ENCODE measurements at places on chromosomes 16 and 17.

- DNase-seq, result no peak
Measured at GRCh38 chr16:50475170-50475569, 73.0 kb upstream of the NKD1 start.

- DNase-seq, result no peak
Measured at GRCh38 chr16:77894162-77894561, 105.8 kb downstream of the VAT1L start.

GRCh38 chr17:21452377-21453143 is 76.4 kb downstream of the KCNJ12 start:
- no peak for DNase-seq

GRCh38 chr17:4187076-4187475 is 44.1 kb downstream of the CYB5D2 start:
- no peak for DNase-seq

DNA sequence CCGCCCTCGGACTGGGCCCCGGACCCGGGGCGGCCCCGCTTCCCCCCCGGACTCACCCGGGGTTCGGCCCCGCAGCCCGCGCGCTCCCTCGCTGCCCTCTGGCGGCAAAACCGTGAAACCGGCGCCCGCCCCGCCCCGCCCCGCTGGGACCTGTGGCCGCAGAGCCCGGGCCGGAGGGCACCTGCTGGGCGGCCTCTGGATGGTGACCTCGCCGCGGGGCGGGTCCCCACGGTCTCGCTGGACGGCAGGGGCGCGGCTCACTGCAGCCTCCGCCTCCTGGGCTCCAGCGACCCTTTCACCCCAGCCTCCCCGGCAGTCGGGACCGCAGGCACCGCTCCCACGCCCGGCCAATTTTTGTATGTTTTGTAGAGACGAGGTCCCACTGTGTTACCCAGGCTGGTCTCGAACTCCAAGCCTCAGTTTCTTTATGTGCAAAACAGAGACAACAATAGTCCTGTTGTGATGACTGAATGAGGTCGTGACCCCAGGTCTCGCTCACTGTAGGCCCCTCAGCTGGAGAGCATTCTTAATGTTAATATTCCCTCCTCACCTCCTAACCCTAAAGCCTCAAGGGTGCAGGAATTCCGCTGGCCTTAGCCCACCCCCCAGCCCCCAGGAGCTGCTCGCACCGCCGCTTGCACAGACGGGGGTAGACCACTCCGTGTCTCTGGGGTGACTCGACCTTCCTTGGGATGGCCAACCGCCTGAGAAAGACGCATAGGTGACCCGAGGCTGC is 33.7 kb upstream of the RPH3AL start:
- DNase-seq, result peak; percentile 67

DNA sequence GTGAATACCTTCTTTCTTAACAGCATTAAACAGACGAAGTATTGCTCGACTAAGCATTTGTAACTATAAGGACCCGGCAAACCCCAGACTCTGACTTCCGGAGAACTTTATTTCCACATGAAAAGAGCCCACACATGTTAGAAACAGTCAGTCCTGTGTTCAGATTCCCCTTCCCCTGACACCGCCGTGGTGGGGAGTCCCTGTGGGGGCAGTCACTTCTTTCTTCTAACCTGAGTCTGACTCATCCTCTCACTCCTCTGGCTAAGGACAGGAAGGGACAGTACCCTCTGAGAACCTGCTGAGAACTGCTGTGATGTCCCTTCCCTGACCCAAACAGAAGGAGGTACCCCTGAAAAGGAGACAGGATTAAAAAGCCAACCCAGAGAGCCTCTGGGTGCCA is 165.1 kb downstream of the XYLT1 start:
- no peak for DNase-seq

- DNase-seq, result peak; percentile 56
Measured at GRCh38 chr16:1989209-1990100, at the start of gene SYNGR3. TSS of gene SYNGR3 (plus strand) at chr16:1989970. CDS start at chr16:1990103, 133 bp downstream.

- no peak for DNase-seq
Measured at GRCh38 chr16:53891409-53892139, 187.6 kb downstream of the FTO start.

- no peak for DNase-seq
Measured at GRCh38 chr17:21291862-21292261, 7.4 kb downstream of the MAP2K3 start.

DNA sequence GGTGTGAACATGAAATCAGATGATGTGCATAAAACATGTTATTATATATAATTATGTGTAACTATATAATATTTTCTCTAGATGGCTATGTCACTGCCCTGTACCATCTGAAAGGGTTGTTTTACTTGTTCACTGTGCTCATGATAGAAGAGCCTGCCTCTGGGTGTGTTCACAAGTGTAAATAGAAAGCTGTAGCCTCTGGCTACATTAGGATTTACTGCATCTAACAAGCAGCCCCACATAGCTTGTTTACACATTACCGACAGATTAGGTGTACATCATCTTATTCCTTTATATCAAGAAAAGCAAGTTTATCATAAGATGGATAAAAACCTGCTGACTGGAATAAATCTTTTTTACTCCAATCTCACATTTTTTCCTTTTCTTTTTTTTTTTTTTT is 46.1 kb downstream of the CHD9 start:
- no peak for DNase-seq

DNA sequence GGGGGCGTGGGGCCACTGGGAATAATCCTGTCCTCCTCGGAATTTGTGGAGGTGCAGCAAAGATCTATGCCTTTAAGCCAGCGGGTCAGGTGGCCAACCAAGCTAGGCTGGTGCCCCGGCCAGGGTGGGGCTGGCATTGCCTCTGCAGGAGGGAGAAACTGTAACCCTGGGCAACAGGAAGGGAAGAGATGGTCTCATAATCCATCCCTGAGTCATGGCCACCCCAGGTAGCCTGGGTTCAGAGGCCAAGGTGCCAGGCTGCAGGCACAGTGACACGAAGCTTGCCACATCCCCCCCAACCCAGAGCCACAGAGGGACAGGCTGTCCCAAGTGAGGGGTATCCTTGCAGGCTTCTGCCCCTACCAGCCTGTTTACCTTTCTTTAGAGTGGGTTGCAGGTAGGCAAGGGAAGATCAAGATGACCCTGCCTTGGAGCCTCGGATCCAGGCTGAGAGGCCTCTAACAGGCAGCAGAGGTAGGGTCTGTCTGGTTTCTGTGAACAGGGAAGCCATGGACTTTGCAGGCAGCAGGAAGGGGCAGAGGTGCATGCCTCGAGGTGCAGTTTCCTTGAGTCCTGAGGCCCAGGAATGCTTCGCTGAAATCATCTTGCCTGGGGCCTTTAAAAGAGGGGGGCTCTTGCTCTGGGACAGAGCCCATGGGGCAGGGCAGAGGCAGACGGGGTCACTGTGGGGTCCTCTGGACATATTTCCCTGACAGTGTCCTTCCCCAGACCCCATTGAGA is 4.0 kb downstream of the LASP1 start:
- no peak for DNase-seq

- DNase-seq, result no peak
Measured at GRCh38 chr17:21214777-21215541, 998 bp upstream of the TMEM11 start.

DNA sequence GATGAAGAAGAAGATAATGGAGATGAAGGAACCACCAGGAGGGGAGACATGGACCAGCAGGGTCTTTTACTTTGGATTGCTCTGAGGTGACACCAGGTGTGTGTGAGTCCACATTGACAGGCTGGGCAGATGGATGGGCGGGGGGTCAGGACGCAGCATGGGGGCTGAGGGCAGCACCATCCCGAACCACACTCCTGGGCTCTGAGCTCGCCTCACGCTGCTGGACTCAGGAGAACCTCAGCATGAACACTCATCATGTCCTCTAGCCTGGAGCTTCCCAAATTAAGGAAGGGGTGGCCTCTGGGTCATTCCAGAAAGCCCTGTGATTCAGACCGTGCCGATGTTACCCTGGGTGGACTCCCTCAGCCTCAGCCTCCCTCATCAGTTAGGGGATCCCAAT is 50.4 kb upstream of the MAP3K14 start:
- no peak for DNase-seq

GRCh38 chr16:11107780-11108465 is 148.1 kb downstream of the SOCS1 start:
- peak; percentile 75 for DNase-seq

- no peak for DNase-seq
Measured at GRCh38 chr17:18988546-18989173, 15.9 kb downstream of the FAM83G start.

DNA sequence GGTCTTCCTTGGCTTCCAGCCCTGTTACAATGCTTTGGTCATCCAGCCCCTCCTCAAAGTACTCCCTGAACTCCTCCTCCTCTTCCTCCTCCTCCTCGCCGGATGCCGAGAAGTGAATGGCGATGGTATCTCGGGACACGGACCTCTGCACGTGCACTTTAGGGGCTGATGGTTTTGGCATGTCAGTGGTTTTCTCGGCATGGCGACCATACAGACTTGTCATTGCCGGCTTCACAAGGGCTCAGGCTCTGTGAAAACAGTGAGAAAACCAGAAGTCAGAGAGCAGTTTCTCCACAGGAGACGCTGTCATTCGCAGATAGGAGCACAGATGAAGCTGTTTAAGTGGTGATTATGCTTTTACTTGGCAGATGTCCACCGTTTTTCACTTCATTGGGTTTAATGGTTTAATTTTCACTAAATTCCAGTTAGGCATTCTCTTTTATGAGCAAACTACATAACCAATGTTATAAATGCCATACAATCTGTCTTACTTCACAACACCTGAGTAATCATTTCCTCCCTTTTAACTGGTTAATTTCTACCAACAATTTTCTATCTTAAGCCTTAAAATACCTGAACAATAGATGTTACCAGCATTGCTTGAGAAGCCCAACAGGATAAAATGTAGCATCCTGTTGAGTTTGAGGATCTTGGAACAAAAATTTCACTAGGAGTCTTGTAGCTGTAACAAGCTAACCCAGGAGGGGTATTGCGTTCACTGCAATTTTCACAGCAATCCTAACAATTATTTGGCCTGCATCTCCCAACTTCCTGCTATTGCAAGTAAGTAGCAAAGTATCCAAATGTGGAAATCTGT is 48.9 kb downstream of the TEX2 start:
- no peak for DNase-seq

GRCh38 chr16:23597003-23597756 is 1.1 kb upstream of the NDUFAB1 start:
- peak; percentile 31 for DNase-seq

DNA sequence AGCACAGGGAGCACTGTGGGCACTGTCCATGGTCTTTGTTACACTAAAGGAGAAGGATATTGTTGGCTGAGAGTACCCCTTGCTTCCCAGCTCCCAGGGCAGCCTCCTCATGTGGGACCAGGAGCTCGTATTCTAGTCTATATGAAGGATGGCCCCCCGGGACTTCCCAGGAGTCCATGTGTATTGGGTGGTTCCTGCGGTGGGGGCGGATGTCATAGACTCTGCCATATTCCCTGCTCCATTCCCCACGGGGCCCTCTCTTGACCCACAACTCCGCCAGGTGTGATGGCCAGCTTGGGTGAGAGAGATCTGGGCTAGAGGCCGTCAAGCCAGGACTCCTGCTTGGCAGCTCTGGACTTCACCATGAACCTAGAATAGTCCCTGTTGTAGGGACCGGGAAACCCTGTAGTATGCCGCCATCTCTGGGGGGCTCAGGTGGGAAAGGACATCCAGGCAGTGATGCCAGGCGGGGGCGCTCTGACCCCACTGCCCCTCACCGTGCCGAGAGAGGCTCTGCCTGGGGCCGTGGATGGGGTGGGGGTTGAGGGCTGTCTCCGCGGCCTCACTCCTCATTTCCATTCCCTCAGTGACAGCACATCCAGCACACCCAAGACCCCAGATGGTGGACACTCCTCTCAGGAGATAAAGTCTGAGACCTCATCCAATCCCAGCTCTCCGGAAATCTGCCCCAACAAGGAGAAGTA is 37.8 kb downstream of the OR1D5 start:
- DNase-seq, result no peak

GRCh38 chr17:40069751-40070708 is 7.3 kb downstream of the THRA start:
- DNase-seq, result peak; percentile 45

DNA sequence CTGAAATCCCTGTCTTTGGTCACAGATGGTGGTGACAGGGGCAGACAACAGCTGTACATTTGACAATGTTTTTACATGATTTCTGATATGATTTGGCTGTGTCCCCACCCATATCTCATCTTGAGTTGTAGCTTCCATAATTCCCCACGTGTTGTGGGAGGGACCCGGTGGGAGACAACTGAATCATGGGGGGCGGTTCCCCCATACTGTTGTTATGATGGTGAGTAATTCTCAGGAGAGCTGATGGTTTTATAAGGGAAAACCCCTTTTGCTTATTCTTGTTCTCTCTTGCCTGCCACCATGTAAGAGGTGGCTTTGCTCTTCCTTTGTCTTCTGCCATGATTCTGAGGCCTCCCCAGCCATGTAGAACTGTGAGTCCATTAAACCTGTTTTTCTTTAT is 353.9 kb downstream of the CPPED1 start:
- DNase-seq, result no peak

DNA sequence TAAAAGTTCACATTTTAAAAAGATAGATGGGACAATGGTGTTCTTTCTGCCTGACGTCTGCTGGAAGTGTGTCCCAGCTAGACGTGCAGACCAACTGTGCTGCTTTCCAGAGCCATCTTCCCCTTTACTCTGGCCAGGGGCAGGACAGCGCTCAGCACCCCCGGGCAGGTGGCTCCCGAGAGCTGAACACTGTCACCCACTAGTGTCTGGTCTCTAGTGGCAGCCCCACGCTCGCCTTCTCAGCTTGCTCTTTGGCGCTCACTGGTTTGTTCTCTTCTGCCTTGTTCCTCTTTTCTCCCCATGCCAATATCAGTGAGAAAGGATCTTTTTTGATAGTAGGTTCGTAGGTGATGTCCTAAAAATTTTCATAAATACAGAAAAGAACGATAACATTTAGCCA is 25.7 kb downstream of the ZC3H18 start:
- DNase-seq, result no peak

DNA sequence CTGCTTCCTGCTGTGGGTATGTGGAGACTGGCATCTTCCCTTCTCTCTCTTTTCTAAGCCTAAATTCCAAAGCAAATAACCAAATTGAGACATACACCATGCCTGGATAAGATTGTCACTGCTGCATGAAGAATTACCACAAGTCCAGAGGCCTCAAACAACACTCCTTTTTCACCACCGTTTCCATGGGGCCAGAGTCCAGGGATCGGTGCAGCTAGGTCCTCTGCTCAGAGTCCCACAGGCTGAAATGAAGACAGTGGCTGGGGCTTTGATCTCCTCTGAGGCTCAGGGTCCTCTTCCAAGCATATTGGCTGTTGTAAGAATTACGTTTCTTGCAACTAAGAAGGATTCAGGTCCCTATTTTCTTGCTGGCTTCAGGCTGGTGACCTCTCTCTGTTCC is 130.4 kb downstream of the SLC39A11 start:
- DNase-seq, result no peak

DNA sequence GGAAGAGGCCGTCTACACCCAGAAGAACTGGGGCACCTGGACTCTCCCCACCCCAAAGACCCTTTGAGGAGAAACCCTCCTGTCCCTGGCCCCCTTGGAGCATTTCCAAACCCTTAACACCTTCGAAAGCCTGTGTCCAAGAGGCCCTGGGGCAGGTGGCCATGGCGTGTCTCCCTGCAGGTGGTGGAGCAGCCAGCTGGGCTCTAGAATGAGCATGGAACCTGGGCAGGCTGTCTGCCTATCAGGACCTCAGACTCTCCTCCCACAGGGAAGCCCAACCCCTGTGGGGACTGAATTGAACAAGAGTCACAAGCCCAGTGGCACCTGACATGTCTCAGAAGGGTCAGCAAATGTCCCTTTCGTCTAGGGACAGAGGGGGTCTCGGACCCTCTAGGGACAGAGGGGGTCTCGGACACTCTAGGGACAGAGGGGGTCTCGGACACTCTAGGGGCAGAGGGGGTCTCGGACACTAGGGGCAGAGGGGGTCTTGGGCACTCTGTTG is 8.4 kb downstream of the CBX4 start:
- DNase-seq, result no peak

- no peak for DNase-seq
Measured at GRCh38 chr17:82743344-82744219, 8.2 kb downstream of the FN3K start.
